ENCODE measurements at places on chromosomes 5 and 9.

GRCh38 chr9:119639287-119639955 lies 270.2 kb upstream of the BRINP1 start:
- DNase-seq = no peak

- no peak for DNase-seq
These were observed 13.0 kb upstream of the CXXC5 start for GRCh38 chr5:139635191-139635590.

DNA sequence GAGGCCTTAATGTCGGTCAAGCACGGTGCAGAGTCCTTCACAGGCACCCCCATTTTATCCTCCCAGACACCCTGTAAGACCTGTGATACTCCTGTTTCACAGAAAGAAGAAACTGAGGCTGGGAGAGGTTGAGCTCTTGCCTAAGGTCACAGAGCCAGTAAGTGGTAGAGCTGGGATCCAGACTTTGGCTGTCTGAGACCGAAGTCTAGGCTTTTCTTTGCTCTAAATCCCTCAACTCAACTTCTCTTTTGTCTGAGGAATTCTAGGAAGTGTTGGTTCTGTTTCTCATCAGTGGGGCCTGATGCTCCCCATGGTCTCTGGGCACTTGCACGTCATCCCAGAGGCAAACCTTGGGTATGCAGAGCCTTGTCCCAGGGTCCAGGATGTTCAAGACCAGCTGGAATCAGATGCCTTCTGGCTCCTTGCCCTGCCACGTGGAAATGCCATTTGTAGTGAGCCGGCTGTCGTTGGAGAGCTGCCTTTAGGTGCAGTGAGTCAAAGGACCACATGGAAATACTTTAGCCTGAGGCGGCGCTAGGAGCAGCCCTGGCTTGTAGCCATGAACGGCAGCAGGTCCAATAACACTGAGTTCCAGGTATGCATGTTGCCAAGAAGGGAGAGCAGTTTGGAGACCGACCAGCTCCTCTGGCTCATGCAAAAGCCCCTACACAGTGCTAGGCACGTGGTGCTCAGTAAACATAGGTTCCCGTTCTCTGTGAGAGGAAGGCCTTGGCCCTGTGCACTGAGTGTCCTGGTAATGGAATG lies 9.2 kb downstream of the DCANP1 start:
- DNase-seq = no peak

DNA sequence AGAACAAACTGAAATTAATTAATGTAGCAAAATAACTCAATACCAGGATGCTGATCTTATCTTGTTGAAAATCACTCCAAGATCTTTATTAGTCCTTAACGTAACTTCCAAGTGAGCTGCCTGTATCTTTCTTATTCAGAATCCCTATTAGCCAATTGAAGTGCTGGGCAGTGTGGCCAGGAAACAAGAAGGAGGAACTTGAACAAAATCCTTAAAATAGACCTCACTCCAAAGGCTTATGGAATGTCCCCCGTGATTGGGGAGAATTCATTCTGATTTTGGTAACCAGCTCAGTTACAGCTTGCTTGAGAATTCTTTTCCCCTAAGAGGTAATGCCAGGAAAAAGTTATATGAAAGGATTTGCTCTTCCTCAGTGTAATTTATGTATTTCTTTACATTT lies 171.0 kb downstream of the DEPDC1B start:
- no peak for DNase-seq

GRCh38 chr5:170131235-170131634 lies 25.5 kb downstream of the FOXI1 start:
- no peak for DNase-seq

DNA sequence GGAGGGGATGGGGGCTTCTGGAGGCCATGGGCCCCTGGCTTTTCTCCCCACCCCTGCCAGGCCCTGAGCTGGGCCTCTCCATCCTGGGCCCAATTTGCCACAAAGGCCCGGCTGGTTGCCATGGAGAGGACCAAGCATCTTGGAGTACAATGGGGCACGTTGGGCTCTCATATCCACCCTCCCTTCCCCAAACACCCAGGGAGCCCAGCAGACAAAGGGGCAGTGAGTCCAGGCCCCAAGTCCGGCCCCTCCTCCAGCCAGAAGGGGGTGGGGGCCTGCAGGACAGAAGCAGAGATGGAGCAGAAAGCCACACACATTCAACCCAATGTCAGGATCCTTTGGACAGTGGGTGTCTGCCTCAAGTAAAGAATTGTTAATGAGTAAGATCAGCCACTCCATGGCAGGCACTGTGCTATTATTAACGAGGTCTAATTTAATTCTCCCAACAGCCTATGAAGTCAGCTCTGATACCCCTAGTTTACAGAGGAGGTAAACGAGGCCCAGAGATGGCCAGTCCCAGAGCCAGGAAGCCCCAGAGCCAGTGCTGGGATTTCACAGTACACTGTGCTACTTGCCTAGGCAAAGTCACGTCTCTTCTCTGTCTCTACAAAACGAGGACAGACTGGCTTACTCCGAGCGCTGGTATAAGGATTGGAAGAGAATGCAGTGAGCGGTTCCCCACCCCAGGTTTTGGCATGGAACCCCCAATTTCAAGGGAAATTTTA lies 2.3 kb downstream of the CRB2 start:
- no peak for DNase-seq

GRCh38 chr5:68823301-68823700 lies 270.5 kb upstream of the SLC30A5 start:
- DNase-seq = no peak

GRCh38 chr5:90337449-90338052 lies 72.0 kb downstream of the CETN3 start:
- DNase-seq = no peak

- DNase-seq = no peak
These were observed 7.9 kb downstream of the C9orf50 start for GRCh38 chr9:129612815-129613519.

- DNase-seq = no peak
These were observed 51.9 kb downstream of the IPPK start for GRCh38 chr9:92617951-92618510.

DNA sequence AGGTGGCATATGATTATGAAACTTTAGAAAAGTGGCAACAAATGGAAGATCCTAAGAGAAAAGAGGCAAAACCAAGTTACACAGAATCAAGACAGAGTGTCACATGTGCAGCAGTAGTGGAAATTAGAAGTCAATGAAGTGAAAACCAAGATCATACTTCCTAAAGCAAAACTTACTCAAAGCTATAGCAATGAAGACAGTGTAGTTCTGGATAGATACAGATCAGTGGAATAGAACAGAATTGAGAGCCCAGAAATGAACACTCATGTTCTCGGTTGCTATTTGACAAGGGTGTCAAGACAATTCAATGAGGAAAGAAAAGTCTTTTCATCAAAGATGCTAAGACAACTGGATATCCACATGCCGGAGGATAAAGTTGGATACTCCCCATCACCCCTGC lies 43.5 kb downstream of the NAA35 start:
- DNase-seq = no peak

DNA sequence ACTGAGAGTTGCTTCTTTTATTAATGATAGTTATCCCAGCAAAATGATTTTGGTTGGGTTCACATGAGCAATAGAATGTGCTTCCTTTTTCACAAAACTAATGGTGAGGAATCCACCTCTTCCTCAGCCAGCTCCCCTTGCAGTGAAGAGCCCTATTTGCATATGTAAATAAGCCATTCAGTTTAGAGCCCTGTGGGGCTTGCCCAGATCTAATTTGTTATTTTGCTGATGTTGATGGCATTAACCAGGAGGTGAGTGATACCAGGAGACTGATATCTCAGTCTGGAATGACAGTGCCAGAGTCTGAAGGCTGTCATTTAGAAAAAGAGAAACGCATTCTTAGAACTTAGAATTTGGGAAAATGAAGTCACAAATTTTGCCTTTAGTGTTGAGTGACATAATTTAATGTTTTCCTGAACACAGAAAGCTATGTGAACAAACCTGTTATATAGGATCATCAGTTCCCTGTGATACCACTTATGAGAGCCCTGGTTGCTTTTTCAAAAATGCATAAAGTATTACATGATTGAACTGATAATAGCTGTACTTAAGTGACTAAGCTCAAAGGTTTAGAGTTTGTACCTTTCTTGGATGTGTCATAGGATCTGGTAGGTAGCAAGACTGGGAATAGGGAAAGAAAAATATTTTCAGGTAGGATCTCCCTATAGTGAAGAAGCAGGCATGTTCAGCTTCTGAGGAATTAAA lies 271.6 kb downstream of the MAST4 start:
- DNase-seq = no peak

GRCh38 chr9:134055981-134056461 lies 11.8 kb downstream of the BRD3 start:
- no peak for DNase-seq

DNA sequence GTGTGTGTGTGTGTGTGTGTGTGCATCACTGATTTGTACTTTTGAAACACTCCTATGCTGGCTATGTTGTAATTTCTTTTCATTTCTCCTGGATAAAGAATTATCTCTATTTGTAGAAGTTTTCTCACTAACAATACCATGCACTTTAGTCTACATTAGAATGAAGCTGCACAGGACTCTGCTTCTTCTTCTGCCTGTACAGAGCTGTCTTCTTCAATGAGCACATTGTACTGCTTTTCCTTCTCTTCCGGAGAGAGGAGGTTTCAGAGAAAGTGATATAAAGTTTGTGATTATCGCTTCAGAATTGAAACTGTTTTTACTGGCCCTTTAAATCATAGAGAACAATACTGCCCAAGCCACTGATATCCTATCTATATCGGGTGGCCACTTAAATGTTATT lies 677.0 kb downstream of the NR2F1-AS1 start:
- DNase-seq = no peak

DNA sequence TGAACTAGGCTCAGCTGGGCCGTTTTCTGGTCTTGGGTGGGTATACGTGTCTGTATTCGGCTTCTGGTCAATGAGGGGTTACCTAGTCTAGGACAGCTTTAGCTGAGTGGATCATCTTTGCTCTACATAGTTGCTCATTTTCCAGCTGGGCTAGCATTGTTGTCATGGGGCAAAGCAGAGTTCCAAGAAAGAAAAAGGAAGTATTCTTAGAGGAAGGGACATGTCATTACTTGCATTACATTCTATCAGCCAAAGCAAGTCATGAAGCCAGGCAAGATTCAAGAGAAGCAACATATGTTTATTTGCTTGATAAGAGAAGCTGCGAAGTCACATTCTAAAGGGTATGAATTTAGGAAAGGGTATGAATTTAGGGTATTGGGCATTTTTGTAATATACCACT lies 396.5 kb downstream of the ZNF608 start:
- DNase-seq = no peak

DNA sequence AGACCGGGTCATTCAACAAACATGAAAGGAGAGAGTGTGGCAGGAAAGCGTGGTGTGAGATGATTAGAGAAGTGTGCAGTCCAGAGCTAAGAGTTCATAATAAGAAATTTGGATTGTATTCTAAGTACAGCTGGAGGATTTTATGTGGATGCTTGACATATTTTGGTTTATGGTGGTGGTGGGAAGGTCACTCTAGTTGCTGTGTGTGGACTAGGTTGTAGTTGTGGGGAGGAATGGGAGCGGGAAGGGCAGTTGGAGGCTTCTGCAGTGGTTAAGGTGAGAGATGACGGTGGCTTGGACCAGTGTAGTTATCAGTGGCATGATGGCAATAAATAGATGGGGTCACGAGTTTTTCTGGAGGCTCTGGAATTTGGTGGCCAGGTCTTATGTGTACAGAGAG lies 45.7 kb upstream of the GPR151 start:
- DNase-seq = no peak

- DNase-seq = no peak
These were observed 5.3 kb downstream of the NFX1 start for GRCh38 chr9:33295571-33295970.

DNA sequence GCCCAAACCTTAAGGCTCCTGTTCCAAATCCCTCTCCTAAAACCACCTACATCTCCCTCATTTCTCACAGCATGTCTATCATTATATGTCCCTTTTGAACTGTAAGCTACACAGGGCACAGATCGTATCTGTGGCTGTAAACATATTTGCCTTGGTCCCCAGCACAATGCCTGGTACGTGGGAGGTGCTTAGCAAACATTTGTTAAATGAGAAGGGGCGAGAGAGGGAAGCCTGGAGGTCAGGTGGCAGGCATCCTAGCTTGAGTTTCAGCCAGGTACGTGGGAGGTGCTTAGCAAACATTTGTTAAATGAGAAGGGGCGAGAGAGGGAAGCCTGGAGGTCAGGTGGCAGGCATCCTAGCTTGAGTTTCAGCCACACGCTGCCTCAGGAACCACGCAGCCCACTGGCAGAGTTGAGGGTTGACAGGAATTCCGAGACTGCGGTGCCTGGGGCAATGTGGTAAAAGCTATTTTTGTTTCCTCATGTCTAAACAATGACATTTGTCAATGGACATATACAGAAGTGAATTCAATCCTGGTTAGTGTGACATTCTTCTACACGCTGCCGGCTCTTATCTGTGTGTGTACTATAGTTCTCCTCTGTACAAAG lies 113.6 kb downstream of the EFNA5 start:
- no peak for DNase-seq

- no peak for DNase-seq
These were observed 77.3 kb downstream of the SLC38A9 start for GRCh38 chr5:55634866-55635265.

GRCh38 chr9:100064872-100065581 lies 33.8 kb downstream of the ERP44 start:
- no peak for DNase-seq

GRCh38 chr5:102875721-102876123 lies 120.6 kb downstream of the PAM start:
- no peak for DNase-seq

DNA sequence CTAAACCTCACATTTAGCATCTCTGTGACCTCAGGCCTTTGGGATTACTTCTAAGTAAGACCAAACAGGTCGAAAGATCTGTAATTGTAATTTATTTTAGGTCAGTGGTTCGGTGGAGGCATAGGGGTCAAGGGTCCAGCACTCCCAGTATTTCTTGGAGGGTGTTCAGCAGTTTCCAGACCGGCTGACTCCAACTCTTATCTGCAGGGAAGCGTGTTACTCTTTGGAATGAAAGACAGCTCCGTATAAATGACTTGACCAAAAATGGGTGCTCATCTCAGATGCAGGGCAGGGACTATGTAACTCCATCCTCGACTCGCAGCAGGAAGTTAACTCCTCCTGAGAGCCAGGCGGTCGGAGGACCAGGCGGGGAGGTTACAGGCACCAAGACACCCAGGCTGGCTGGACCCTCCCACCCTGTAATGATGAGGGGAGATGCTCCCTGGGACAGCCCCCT lies 620 bp upstream of the VPS13A start:
- DNase-seq = no peak

GRCh38 chr9:126415741-126416370 lies 89.2 kb downstream of the MVB12B start:
- DNase-seq = no peak

- no peak for DNase-seq
These were observed 271.2 kb downstream of the SLIT3 start for GRCh38 chr5:169029661-169030274.

Measured in CD4-positive, alpha-beta T cell treated with Interleukin-1 beta for 1 hour (primary cell).